ENCODE measurements at places on chromosomes 2 and 18. TPM values are rescaled to one million over a fixed set of nuclear protein-coding genes. Genes with fewer than 3 reads are reported as not detected.

DNA sequence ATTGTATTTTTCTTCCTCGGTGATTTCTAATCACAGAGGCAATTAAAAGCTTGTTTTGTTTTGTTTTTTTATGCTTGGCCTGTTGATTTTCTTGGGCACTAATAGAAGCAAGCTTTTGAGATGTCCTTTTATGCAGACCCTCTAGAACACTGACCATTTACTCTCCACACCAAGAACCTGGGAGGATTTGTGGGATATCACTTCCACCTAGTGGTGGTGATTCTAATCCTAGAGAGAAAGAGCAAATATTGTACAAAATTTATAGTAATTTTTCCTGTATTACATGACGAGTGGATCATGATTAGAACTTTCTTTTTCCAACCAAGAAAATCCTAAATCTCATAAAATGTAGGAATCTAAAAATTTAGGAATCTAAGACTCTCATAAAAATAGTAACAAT is 23.4 kb downstream of the NEMP2 start:
- no peak overlapping the region for H3K4me3 ChIP-seq
- H3K27ac ChIP-seq, result no peak overlapping the region
- no peak for DNase-seq

GRCh38 chr2:217271813-217272212 is 411.9 kb upstream of the TNP1 start:
- H3K36me3 ChIP-seq, result no peaks in the 10 kb centered on the region
- no peak overlapping the region for H3K27ac ChIP-seq
- no peak overlapping the region for H3K4me3 ChIP-seq
- H3K4me1 ChIP-seq, result peaks cover 5% of the 10 kb centered on the region
- peaks cover 93% of the 10 kb centered on the region for H3K27me3 ChIP-seq

GRCh38 chr2:149290662-149291061 is 39.7 kb upstream of the LYPD6 start:
- H3K36me3 ChIP-seq, result no peaks in the 10 kb centered on the region
- H3K4me1 ChIP-seq, result peaks cover 6% of the 10 kb centered on the region

GRCh38 chr18:68427951-68428401 is 286.9 kb downstream of the TMX3 start:
- H3K4me3 ChIP-seq, result no peak overlapping the region
- no peaks in the 10 kb centered on the region for H3K36me3 ChIP-seq
- H3K4me1 ChIP-seq, result no peaks in the 10 kb centered on the region
- H3K27me3 ChIP-seq, result no peaks in the 10 kb centered on the region
- no peak for DNase-seq

DNA sequence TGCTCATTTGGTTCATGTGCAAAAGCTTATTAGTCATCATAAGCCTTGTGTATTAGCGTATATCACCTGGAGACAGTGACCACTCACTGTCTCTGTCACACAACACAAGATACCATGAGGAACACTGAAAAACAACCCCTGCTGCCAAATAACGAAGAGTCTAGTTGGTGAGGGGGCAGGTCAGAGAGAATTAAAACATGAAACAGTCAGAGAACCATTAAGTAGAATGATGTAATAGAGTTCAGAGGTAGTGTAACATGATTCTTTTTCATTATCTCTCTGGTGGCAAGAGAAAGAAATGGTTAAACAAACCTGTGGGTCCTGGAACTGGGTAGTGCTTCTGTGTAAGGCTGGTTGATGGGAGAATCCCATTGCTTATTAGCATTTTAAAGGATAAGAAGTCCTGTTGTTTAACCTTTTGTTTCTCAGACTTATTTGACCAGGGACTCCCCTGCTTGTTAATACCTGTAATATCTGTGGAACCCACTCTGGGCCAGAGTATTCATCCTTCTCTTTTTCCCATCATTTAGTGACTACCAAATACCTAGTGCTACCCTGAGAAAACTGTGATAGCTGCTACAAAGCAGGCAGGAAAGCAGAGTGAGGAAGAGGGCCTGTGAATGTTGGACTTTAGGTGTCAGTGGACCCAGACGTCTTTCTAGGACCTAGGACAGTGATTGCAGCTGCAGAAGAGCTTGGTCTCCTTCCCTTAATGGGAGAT is 38.0 kb downstream of the PTRHD1 start:
- H3K4me3 ChIP-seq, result no peak overlapping the region
- peaks cover 3% of the 10 kb centered on the region for H3K36me3 ChIP-seq
- no peaks in the 10 kb centered on the region for H3K27me3 ChIP-seq
- H3K4me1 ChIP-seq, result peaks cover 5% of the 10 kb centered on the region

DNA sequence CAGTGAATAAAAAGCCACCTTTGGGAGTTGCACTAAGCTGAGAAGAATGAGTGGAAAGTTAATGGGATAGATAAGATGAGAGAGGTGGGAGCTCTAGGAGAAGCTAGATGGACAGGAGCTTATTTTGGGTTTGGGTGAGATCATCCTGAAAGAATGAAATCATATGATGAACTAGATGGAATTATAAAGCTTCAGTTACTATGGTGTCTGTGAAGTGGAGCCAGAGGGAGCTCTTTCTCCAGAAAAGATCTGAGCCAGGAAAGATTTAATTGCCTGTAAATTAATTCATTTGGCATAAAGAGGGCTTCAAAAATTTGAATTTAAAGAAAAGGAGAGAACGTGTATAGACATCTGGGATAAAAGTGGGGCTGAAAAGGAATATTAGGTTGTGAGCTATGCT is 10.3 kb downstream of the DNAH6 start:
- H3K27me3 ChIP-seq, result no peaks in the 10 kb centered on the region
- no peak overlapping the region for H3K27ac ChIP-seq
- H3K4me1 ChIP-seq, result no peaks in the 10 kb centered on the region
- DNase-seq, result no peak
- H3K4me3 ChIP-seq, result no peak overlapping the region

DNA sequence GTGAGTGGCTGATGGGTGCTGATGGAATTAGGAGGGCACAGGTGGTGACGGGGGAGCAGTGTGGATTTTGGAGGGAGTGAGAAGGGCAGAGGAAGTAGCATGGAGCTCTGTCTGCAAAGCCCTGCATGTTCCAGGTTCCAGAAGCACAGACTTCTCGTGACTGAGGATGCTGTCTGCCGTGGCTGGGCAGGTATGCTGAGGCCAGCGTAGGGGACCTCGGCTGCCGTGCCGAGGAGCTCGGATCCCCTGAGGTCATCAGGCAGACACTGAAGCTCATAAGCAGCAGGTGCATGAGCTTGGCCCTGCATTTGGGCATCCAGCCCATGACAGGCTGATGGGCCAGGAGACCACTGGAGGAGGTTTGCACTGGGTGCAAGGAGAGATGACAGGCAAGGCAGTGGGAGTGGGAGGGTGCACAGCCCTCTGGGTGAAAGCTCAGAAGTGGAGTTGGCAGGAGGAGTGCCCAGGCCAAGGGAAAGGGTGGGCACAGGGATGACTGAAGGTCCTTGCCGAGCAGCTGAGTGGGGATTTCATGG is 215.3 kb downstream of the SH3RF3 start:
- no peak overlapping the region for H3K27ac ChIP-seq
- H3K27me3 ChIP-seq, result no peaks in the 10 kb centered on the region
- H3K4me3 ChIP-seq, result no peak overlapping the region
- DNase-seq, result no peak
- H3K36me3 ChIP-seq, result no peaks in the 10 kb centered on the region
- H3K4me1 ChIP-seq, result no peaks in the 10 kb centered on the region

DNA sequence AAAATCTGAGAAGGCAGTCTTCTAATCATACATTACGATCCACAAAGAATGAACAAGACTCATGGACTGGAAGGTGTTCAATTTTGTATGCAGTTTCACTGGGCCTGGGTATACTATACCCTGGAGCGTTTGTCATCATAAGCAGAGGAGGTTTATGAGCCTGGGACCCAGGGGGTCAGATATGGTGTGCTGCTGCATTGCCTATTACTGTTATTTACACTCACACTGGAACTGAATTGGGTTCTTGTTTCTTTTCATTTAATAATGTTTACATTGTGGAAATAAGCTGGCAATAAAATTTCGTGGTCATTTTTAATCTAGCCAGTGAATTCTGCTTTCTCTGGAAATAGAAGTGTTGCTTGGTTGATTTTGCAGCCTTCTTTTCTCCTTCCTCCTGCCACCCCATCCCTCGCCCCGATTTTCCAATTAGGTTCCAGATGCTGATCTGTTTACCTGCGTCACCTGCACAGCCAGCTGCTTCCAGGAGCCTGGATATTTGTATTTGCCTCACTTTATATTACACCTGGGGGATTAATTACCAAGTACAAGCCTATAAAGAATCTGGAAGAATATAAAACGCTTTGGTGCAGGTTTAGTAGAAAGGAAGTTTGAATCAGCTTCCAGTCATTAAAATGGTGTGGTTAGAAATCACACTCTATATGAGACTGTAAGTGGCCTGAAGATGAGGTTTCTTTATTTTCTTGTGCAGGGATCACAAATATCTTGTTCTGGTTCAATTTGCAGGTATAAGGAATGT is 234.4 kb downstream of the SOCS6 start:
- no peaks in the 10 kb centered on the region for H3K4me1 ChIP-seq
- no peak overlapping the region for H3K4me3 ChIP-seq
- DNase-seq, result no peak
- no peaks in the 10 kb centered on the region for H3K36me3 ChIP-seq
- H3K27ac ChIP-seq, result no peak overlapping the region
- no peaks in the 10 kb centered on the region for H3K27me3 ChIP-seq

DNA sequence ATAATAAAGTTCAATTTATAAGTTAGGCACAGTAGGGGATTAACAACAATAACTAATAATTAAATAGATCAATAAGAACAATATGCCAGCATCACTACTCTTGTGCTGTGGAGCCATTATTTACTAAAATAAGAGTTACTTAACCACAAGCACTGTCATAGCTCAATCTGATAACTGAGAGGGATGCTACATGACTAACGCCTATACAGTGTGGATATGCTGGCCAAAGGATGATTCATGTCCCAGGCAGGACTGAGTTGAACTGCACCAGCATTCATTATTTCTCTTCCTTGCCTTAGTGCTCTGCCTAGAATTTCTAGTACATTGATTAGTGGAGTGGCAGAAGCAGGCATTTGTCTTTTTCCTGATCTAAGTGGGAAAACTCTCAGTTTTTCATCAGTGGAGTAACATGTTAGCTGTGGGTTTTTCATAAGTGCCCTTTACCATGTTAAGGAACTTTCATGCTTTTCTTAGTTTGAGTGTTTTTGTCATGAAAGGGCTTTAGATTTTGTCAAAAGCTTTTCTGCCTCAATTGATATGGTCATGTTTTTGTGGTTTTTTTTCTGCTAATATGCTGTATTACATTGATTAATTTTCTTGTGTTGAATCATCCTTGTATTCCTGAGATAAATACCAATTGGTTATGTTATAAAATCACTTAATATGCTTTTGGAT is 21.7 kb downstream of the KIAA1328 start:
- no peaks in the 10 kb centered on the region for H3K36me3 ChIP-seq
- no peak overlapping the region for H3K4me3 ChIP-seq
- H3K27ac ChIP-seq, result no peak overlapping the region

- H3K4me3 ChIP-seq, result no peak overlapping the region
- DNase-seq, result no peak
- H3K4me1 ChIP-seq, result no peaks in the 10 kb centered on the region
- H3K27ac ChIP-seq, result no peak overlapping the region
These were observed 122.6 kb upstream of the XPO1 start for GRCh38 chr2:61660511-61661388.

- H3K27ac ChIP-seq, result no peak overlapping the region
- DNase-seq, result no peak
- no peaks in the 10 kb centered on the region for H3K4me1 ChIP-seq
These were observed 73.1 kb upstream of the RBMS1 start for GRCh38 chr2:160566717-160567116.

DNA sequence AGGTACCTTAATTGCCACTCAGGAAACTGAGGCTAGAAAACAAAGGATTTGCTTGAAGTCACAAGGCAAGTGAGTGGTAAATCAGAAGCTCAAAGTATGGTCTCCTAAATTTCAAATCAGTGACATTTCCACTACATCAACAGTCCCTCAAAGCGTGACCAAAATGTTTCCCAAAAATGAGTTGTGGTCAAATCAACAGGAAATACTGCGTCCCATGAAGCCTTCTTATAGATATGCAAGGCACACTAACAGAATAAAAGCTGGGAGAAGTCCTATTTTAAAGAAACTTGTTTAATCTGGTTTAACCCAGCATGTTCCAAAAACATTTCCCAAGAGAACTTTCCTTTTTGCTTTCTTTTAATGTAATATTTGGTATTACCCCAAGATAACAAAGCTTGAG is 249.4 kb downstream of the EXOC6B start:
- no peaks in the 10 kb centered on the region for H3K27me3 ChIP-seq
- H3K36me3 ChIP-seq, result no peaks in the 10 kb centered on the region
- no peaks in the 10 kb centered on the region for H3K4me1 ChIP-seq
- DNase-seq, result no peak
- H3K27ac ChIP-seq, result no peak overlapping the region

- no peak overlapping the region for H3K27ac ChIP-seq
- no peak for DNase-seq
- H3K27me3 ChIP-seq, result no peaks in the 10 kb centered on the region
- no peaks in the 10 kb centered on the region for H3K36me3 ChIP-seq
- H3K4me1 ChIP-seq, result peaks cover 14% of the 10 kb centered on the region
These were observed 123.9 kb downstream of the PLEKHM3 start for GRCh38 chr2:207901401-207901800.

- DNase-seq, result no peak
- no peaks in the 10 kb centered on the region for H3K36me3 ChIP-seq
- H3K27me3 ChIP-seq, result no peaks in the 10 kb centered on the region
- peaks cover 12% of the 10 kb centered on the region for H3K4me1 ChIP-seq
- H3K4me3 ChIP-seq, result no peak overlapping the region
These were observed 26.6 kb downstream of the SERTAD2 start for GRCh38 chr2:64626963-64627760.

GRCh38 chr2:221568299-221568698 is 3.8 kb downstream of the EPHA4 start:
- H3K36me3 ChIP-seq, result no peaks in the 10 kb centered on the region
- DNase-seq, result no peak
- no peak overlapping the region for H3K27ac ChIP-seq
- peaks cover 4% of the 10 kb centered on the region for H3K4me1 ChIP-seq
- H3K4me3 ChIP-seq, result no peak overlapping the region

- no peak for DNase-seq
- H3K27ac ChIP-seq, result no peak overlapping the region
- H3K4me1 ChIP-seq, result no peaks in the 10 kb centered on the region
- H3K36me3 ChIP-seq, result no peaks in the 10 kb centered on the region
These were observed 89.2 kb upstream of the CD226 start for GRCh38 chr18:70036771-70037347.

DNA sequence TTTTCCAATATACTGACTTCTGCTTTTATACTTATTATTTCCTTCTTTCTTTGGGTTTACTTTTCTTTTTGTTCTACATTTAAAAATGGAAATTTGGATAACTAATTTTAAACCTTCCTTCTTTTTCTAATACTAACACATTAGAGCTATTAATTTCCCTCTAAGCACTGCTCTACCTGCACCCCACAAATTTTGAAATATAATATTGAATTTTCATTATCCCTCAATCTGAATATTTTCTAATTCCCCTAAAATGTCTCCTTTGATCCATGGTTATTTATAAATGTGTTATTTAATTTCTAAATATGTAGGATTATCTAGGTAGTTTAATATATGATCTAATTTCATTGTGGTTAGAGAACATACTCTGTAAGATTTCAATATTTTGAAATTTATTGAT is 63.4 kb upstream of the LGALSL start:
- H3K36me3 ChIP-seq, result no peaks in the 10 kb centered on the region
- no peak for DNase-seq
- H3K4me1 ChIP-seq, result no peaks in the 10 kb centered on the region
- no peaks in the 10 kb centered on the region for H3K27me3 ChIP-seq

Gene FOXD4L1
- not detected for polyA plus RNA-seq

Gene GRHL1
- 1.3 TPM for polyA plus RNA-seq

Gene STON1
- polyA plus RNA-seq, result 5.0 TPM

Gene LIMS2
- polyA plus RNA-seq, result 3.3 TPM

Gene LCT
- not detected for polyA plus RNA-seq

Gene ZSWIM2
- polyA plus RNA-seq, result not detected

Gene GATA6
- not detected for polyA plus RNA-seq

Gene COMMD1
- 28.3 TPM for polyA plus RNA-seq

Gene REEP1
- polyA plus RNA-seq, result 0.74 TPM

Gene PCARE
- polyA plus RNA-seq, result not detected

Gene RAPGEF4
- 1.2 TPM for polyA plus RNA-seq

Gene MATN3
- 3.0 TPM for polyA plus RNA-seq

Gene BMP10
- polyA plus RNA-seq, result not detected

Gene REG3A
- not detected for polyA plus RNA-seq

Gene ALLC
- polyA plus RNA-seq, result not detected

Measured in H1 (cell line).